ENCODE measurements at places on chromosomes 3 and 15.

GRCh38 chr3:138113326-138113725 is 2.1 kb downstream of the DZIP1L start:
- DNase-seq = no peak

DNA sequence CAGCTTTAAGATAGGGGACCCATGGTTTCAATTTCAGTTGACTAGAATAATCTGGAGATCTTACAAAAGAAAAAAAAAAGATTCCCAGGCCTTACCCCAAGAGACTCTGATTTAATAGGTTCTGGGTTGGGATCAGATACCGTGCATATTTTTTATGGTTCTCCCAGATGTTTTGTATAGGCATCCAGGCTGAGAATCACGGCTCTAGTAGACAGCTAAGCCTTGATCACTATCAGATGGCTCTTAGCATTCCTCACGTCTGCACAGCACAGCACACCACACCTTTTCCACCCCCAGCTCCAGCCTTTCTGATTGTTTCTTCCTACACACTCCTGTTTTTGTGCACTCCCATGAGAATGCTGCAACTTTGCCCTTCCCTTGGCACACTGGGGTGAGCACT is 40.8 kb downstream of the TMEM45A start:
- DNase-seq = no peak

- peak; percentile 38 for DNase-seq
Observed at GRCh38 chr3:66582721-66583423, 82.0 kb upstream of the LRIG1 start.

DNA sequence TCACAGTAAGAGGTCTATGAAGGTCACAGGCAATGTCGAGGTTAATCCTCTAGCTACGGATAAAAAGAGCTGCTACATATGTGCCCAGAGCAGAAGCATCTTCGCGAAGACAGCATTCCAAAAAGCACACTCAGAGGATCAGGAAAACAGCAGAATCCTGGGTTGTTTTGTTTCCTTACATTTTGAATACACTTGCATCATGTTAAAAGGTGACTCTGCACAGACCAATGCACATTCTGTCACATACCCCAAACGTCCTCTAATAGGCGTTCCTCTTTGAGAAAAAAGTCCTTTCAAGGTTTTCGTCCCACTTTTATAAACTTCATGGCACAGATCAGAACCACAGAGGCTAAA is 52.7 kb downstream of the VGLL4 start:
- DNase-seq = no peak

DNA sequence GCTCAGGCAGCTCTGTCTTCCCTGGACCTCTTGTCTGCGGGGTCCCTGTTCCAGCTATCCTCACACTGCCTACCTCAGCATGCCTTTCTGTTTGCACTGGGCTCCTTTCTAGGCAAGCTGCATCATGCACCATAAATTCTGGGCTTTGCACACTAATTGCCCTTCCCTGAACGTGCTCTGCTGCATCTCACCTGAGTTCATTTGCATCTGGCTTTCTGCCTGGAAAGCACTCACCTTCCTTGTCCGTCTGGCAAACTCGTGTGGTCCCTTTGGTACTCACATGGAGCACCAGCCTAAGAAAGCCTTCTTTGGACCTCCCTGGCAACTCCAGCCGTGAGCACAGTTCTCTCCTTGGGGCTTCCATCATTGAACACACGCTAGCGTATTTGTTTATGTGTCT is 365.6 kb downstream of the SV2B start:
- DNase-seq = no peak

DNA sequence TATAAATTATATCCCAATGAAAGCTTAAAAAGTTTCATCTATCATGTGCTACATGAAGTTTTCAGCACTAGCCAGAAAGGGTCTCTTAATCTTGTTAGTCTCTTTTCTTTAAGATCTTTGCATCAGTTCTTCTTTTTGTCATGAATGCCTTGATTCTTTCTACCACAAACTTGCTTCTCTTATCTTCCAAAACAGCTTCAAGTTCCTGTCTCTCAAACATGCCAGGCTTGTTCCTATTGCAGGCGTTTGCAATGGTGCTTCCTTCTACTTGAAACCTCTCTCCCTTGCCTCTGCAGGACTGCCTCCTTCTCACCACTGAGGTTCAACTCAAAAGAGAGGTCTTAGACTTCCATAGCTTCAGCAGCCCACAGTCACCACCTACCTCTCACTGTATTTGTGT is 104.3 kb upstream of the FRMD4B start:
- no peak for DNase-seq

DNA sequence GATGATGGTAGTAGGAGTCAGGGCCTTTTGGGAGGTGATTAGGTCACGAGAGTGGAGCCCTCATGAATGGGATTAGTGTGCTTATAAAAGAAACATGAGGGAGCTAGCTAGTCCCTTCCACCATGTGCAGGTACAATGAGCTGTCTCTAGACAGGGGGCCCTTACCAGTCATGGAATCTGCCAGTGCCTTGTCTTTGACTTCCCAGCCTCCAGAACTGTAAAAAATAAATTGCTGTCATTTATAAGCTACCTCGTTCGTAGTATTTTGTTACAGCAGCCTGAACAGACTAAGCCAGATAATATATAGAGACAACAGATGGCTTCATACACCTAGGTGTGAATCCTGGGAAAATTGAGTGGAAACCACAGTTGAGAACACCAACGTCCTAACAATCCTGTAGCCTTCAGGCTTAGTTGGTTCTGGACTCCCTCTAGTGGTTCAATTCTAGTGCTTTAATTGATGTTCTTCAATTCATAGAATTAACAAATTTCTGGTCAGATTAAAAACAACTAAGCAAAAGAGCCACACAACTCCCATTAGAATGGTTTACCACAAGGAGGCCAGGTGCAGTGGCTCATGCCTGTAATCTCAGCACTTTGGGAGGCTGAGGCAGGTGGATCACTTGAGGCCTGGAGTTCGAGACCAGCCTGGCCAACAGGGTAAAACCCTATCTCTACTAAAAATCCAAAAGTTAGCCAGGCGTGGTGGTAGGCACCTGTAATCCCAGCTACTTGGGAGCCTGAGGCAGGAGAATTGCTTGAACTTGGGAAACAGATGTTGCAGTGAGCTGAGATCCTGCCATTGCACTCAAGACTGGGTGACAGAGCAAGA is 21.3 kb upstream of the GATM start:
- no peak for DNase-seq

DNA sequence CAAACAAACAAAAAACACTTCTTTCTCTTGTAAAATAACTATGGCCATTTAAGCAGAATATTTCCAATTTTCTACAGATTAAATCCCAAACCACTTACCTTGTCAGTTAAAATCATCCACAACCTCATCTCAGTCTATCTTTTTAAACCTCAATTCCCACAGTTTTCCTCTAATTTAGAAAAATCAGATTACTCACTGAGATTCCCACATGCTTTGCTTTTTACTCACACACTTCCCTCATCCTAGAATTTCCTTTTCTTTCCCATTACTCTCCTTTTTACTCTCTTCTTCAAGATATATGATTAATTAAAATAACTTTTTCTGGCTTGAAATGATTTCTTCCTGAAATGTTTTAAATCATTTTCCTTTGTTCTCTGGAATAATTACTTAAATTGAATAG is 790.7 kb downstream of the ROBO1 start:
- no peak for DNase-seq
